ENCODE measurements at places on chromosomes 5 and 9.

- peak; percentile 54 for DNase-seq
These were observed 99.1 kb upstream of the RASGRF2 start for GRCh38 chr5:80860924-80861613.

GRCh38 chr9:21482213-21482612 is at the start of gene IFNE:
IFNE (minus strand) TSS chr9:21482313; CDS start chr9:21481694, 619 bp downstream.
- DNase-seq = no peak

DNA sequence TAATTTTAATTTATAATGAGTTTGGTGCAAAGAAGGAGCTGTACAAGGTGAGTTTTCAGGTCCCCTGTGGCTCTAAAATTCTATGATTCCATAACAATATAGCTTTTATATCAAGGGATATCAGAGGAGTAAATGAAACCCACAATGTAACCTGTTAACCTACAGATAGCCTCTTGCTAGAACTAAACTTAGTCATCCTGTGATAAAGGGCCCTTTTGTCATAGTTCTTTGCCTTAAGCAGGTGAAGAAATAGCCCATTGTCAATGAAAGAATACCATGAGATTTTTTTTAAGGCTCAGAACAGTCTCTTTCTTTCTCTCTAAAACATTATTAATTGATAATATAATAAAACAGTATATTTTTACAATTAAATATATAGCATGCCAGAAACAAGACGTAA is 127.8 kb downstream of the NFIB start:
- DNase-seq = no peak

DNA sequence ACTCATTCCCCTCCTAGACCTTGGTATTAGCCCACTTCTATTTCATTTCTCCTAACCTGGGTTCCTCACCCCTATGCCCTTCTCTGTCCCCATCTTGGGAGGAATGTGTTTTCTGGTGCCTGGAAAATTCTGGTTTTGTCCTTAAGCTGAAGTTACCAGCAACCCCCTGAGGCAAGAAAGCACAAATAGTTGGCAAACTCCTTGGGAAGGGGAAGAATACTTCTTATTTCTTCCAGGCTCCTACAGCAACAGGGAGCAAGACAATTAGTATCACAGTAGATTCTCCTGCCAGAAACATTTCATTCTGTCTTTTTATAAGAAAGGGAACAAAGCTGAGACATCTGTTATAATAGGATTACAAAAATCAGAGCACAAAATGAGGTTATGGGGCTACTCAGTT is 142.5 kb downstream of the SNCAIP start:
- no peak for DNase-seq

GRCh38 chr5:133121080-133121479 is 69.3 kb downstream of the HSPA4 start:
- DNase-seq = no peak

DNA sequence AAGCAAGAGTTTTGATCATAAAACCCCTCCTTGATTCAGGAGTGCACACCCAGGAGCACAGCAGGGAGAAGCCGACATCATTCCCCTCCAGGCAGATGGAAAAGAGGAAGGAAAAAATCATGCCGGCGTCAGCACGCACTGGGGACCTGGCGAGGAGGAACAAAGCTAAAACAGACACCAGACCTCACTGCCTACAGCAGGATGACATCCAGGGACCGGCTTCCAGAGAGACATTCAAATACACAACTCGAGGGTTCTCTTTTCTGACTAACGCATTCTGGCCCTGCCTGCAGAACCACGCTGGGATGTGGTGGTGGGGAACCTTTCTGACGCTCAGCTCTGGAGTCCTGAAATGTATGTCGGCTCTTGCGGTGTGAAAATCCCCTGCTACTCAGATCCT is 2.7 kb downstream of the UBAC1 start:
- no peak for DNase-seq

DNA sequence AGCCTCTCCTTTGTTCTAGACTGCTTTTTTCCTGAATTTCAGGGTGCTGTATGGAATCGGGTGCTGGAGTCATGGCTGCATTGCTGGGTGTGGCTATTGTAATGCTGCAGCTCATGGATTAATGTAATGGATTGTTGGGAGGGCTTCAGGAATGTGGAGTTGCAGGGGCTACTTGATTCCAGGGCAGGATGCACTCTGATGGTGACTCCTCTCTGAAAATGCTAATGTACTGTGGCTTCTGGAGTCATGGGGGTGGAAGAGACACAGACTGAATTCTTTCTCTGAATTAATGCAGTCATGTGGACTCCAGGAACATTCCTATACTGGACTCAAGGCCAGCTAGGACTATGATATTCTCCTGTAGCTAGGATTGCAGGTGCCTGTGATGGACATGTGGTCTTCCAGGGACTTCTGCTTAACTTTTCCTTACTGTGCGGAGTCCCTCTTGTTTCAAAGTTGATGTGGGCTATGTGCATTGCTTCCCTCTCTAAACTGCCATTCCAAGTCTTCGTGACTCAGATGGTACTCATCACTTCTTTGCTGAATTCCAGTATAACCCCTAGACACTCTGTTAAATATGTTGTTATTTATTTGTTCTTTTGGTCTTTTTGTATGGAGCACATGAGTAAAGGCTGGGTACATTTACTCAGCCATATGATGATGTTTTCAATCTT is 396.2 kb downstream of the KCTD16 start:
- DNase-seq = no peak

DNA sequence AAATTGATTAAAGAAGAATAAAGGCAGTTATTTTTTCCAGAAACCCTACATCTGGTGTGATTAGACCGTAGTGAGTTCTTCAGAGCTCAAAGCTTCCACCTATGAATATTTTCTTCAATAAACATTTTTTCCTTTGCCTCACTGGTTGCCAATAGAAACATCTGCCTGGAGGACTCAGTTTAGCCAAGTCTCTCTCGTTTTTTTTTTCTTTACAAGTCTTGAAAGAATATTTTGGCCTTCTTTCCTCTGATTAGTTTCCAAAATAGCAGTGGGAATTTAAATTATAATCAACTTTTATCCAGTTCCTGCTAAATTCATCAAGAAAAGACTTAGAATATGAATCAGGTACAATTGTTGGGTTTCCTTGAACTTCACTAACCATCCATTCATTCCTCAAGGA is 897.5 kb downstream of the TLE1 start:
- no peak for DNase-seq

- peak; percentile 73 for DNase-seq
These were observed 62.8 kb downstream of the PFDN1 start for GRCh38 chr5:140239939-140240700.

DNA sequence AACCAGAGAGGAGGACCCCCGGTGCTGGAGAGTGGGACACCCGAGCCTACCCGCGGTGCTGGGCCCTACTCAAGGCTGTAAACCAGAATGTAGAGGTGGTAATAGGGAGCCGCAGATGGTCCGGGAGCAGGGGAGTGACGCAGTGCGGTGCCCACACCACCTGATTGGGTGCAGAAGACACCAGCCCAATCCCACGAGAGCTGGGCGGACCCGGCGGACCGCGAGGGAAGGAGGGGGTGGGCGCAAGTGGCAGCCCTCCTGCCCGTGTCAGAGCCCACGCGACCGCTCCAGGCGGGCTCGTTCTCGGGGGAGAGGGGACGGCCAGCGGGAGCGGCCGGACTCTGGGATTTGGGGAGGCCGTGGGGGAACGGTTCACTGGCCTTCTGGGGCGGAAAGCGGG is 71.2 kb downstream of the C9orf50 start:
- DNase-seq = peak; percentile 57
